HuH-7.5 (cell line): ENCODE measurements at places on chromosomes 3 and 15.

DNA sequence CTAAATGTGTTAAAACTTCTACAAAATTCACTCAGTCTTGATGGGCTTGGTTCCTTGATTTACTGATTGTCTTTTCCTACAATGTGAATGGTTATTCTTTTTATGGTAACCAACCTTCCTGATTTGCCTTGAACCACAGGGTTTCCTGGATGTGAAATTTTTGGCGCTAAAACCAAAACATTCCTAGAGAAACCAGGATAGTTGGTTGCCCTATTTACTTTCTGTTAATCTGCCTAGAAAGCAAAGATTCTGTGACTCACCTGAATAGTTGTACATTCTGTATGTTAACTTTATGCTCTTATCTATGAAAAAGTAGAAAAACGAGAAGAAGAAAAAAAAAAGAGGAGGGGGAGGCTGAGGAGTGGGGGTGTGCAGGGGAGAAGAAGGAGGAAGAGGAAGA lies 23.2 kb upstream of the RBP2 start:
- DNase-seq = no peak

GRCh38 chr15:98823012-98823458 lies 174.7 kb downstream of the IGF1R start:
- DNase-seq = no peak

DNA sequence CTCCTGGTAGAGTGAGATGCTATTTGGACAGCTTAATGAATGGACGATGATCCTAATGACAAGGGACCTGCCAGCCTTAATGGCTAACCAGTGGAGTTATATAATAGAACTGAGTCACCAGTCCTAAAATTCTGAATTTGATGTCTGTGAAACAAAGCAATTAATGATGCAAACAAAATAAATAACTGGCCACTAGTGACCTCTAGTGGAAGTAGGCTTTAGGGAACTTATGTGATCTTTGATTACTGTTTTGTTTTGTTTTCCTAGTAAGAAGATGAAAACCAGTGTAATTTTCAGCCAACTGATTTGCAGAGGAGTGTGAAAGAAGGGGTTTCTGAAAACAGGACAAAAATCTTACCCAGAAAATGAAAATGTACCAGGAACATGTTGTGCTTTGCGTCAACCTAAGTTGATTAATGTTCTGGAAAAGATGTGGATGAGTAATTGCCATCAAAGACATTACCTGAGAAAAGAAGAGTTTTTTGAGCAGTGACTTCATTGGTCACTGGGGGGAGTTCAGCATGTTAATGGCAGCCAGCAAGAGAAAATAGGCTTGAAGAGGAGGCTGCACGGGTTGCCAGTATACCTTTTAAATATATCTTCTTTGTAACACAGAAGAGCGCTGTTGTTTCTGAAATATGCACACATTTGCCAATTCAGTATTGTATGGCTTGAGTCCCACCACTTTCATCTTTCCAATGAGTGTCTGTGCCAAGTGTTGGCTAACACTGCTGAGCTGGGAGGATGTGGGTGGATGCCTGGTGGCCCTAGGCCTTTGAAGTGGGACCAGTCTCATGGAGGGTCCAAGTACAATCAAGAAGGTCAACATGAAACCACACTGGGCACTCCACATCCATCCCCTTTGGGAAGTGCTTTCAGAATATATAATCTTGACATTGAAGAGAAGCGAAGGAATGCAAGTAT lies 9.3 kb downstream of the VEPH1 start:
- DNase-seq = no peak

DNA sequence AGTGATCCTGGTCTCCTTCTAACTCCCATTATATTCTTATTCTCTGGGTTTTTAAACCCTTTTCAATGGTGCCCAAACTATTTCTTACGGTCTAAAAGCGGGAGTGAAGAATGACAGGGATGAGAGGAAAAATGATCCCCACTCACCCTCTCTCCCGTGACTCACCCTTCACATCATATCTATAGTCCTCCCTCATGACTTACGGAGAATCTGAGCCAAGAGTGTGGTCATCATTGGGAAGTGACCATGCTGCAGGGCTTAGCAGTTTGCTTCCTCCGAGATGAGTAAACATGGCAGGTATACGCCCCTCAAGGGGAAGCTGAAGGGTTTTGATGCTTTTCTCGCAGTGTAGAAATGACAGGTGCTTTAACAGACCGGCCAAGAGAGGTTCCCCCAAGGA lies 274.0 kb downstream of the RYR3 start:
- DNase-seq = no peak

DNA sequence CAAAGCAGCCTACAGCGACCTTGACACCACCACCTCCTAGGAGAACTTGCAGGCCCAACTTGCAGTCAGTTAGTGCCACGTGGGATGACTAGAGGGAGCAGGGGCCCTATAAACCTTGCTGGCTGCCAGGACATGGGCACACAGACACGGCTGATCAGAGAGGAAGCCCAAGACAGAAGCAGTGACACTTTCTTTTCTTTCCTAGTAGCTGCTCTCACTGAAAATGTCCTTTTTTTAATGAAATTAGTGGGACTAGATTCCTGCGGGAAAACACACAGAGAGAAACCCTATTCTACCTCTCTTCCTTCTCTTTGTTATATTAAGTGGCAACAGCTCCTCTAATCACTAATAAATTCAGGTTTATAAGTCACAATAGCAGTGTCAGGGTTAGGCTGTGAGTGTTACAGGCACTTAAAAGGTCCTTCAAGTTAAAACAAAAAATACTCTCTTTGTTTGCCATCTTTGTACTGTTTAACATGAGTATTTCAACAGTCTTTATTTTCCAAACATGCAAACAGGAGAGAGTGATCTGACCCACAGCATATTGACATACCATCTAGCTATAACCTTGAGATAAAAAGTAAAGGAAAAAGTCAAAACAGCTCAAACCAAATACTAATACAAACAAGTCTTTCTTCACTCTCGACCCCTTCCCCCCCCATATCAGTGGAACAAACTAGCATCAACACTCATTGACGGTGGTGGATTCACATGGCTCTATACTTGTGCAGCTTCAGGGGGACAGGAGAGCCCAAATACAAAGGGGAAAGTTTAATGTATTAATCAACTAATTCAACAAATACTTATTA lies 2.1 kb upstream of the TMEM212 start:
- DNase-seq = no peak

DNA sequence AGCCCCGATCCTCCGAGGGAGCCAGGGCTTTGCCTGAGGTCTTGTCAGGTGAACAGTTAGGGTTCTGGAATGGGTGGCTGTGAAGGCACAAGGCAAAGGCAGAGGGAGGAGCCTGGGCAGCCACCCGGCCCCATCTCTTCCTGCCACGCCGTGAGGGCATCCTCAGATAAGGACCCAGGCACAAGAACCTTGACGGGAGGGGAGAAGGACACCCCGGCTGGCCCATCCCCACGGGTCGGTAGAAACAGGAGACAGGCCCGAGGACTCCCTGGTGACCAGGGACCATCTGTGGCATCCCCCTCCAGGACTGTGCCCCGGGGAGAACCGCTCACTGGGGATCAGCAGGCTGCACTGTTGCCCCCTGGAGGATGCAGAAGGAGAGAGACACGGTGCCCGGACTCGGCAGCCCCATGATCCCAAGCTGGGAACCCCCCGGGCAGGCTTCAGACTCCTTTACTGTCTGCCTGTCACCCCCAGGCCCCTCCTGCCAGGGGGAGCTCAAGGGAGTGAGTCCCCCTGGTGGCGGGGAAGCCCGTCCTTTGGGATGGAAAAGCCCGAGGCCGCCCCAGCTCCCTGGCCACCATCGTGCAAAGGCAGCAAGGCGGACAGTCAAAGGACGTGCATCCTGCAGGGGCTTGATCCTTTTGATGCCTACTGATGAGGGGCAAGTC lies 12.3 kb upstream of the PCSK6 start:
- DNase-seq = peak; percentile 92

GRCh38 chr3:19348941-19349564 lies 200.7 kb downstream of the KCNH8 start:
- no peak for DNase-seq

- DNase-seq = no peak
Measured at GRCh38 chr3:87006844-87007439, 16.0 kb upstream of the VGLL3 start.

GRCh38 chr3:42353631-42354030 lies 56.8 kb downstream of the LYZL4 start:
- no peak for DNase-seq

DNA sequence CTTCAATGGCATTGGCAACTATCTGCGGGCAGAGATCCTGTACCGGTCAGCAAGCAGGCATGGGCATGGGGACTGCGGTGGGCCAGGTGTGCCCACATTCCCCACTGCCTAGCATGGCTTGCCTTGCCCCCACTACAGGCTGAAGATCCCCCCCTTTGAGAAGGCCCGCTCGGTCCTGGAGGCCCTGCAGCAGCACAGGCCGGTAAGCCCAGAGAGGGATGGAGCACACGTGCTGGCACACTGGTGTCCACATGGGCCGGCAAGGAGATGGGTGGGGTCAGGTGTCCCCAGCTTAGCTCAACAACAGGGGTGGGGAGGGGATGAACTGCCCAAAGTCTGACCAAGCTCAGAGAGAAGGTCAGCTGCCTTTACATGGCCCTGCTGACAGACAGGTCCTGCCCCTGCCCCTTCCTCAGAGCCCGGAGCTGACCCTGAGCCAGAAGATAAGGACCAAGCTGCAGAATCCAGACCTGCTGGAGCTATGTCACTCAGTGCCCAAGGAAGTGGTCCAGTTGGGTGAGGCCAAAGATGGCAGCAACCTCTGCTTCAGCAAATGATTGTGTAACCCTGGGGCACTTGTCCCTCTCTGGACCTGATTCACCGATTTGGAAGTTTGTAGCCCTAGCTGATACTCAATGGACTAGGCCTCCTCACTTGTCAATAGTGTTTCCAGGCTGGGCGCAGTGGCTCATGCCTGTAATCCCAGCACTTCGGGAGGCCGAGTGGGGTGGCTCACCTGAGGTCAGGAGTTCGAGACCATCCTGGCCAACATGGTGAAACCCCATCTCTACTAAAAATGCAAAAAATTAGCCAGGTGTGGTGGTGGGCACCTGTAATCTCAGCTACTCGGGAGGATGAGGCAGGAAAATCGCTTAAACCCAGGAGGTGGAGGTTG lies 5.6 kb downstream of the NEIL1 start:
- no peak for DNase-seq

GRCh38 chr3:49616491-49616941 lies 57.6 kb upstream of the APEH start:
- no peak for DNase-seq

- DNase-seq = no peak
Measured at GRCh38 chr3:136380530-136380929, 130.4 kb downstream of the PCCB start.

DNA sequence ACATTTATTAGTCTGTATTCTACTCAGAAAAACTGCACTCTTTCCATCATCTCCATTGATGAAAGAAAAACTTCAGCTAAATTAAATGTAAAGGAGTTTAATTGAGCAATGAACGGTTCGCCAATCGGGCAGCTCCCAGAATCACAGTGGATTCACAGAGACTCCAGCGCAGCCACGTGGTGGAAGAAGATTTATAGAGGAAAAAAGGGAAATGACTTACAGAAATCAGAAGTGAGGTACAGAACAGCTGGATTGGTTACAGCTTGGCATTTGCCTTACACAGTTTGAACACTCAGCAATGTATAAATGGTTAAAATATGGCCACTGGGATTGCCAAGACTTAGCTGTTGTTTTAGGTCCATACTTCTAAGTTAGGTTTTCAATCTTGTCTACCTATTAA lies 2.8 kb upstream of the SUCLG2 start:
- DNase-seq = no peak

- DNase-seq = no peak
Measured at GRCh38 chr3:72418244-72418643, 430.0 kb downstream of the SHQ1 start.

DNA sequence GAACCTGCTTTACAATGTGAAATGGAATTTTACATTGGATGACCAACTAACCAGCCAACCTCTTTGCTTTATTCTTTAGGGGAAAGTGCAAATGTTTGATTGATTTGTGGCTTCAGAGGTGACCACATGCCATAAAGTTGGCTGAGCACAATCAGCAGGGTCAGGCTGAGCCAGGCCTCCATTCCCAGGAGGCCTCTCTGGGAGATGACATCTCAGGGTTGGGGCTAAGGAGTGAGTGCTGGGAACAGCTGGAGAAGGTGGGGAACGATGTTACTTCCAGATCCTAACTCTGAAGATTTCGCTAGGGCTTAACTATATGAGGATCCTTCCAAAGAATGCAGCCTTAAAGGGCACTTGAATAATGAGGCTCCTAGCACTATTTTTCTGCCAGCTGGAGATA lies 131.7 kb downstream of the ATP10A start:
- no peak for DNase-seq
